Cortex of kidney (tissue), 1 donor: ENCODE measurements at places on chromosomes 4 and X.

- no peak for DNase-seq
These were observed 79.5 kb upstream of the FAM9C start for GRCh38 chrX:13123857-13124345.

- DNase-seq, result no peak
These were observed 24.9 kb downstream of the CLDN34 start for GRCh38 chrX:9992061-9992460.

GRCh38 chr4:180057891-180058671 lies 2185.1 kb upstream of the TENM3 start:
- no peak for DNase-seq

- no peak for DNase-seq
These were observed 129.7 kb upstream of the EDNRA start for GRCh38 chr4:147351083-147351787.

DNA sequence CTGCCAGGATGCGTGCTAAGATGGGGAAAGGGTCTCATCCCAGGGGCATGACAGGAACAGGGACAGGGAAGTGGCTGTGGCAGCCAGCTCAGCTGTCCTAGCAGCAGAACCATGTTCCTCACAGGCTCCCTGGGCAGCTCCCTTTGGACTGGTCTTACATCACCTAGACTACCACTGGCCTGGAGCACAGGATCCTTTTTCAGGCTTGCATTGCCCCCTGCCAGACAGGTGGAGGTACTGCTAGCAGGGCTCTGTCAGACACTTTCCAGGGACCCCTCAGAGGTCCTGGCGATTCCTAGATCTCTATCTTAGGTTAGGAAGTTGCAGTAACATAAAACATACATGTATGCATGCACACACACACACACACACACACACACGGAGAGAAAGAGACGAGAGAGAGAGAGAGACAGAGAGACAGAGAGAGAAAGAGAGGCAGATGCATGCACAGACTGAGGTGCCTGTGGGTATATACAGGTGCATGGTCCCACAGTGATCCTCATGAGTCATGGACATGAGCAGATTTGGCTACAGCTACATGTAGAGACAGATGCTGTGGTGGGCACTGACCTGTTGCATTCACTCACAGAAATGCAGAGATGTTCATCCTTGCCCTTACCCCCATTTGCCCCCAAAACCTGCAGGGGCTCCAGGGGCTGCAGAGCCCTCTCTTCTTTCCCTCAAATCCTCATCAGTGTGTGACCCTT lies 63.6 kb downstream of the STARD8 start:
- DNase-seq, result no peak

GRCh38 chr4:121717680-121718237 lies 21.0 kb upstream of the ANXA5 start:
- no peak for DNase-seq

GRCh38 chrX:97895751-97896150 lies 1012.0 kb downstream of the RPA4 start:
- no peak for DNase-seq

GRCh38 chr4:86054286-86055032 lies 305.4 kb downstream of the MAPK10 start:
- no peak for DNase-seq

DNA sequence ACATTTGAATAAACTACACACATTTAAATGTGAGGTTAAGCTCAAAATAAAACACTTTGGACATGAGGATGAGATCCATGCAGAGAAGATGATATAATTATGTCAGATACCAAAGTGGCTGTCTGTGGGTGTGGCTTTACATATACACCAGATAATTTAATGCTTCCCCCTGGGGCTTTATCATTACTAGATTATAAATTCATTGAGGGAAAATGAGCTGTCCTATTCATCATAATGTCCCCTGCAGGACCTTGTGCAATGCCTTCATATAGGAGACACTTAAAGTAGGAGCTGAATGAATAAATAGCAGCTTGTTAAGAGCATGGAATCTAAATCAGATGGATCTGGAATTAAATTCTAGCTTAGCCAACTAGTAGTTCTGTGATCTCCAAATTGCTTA lies 49.7 kb downstream of the OTC start:
- DNase-seq, result no peak

DNA sequence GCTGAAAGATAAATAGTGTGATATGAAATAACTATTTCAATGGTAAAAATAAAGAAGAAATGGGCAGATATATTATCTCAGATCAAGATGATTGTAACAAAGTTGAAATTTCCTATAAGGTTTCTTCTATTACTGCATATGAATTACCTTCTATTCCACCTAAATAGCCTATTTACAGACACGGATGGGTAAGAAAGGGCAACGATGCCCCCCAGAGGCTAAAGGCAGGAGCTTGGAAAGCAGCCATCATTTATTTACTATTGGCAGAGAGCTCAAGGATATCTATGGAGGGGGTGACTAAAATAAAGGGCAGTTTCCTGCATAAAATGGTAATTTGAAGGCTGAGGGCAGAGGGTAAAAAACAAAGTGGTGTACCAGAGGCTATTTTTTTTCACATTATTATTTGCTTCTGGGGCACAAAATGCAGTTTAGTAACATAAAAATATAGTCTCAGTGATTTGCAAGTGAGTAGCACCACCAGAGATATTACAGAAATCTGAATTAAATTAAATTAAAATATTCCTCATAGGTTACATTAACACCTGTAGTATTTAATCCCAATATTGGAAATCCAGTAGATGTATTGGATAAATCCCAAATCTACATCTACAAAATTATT lies 123.1 kb downstream of the BTC start:
- no peak for DNase-seq

DNA sequence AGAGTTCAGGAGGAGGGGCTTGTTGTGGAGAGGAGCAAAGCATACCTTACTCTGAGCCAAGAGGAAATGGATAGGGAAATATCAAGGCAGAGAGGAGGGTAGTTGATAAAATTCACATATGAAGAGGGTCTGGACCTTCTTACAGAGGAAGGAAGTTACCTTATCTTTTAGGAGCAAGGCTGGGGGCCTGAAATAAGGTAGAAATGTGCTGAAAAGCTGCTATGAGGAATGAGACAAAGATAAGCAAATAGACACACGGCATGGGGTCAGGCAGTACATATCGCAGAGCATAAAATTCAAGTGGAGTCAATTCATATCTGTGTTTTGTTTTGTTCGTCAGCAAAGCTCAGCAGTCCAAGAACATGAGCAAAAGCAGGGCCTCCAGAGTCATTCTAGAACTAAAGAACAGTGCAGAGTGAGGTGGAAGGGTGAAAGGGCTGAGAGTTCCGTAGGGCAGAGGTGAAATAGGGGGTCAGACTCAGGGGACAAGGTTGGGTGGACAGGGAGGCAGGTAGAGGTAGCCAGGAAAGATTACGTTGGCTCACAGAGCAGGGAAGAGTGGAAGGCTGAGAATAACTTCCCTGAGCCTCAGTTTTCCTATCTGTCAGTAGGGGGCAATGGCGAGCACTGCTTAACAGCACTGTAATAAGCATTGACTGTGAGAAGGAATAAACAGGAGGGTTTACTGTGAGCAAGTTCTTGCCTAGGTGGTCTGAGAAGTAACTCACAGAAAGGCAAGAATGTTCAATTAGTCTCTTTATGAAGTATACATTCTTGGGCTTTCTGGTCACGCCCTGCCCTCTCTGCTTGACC lies 9.2 kb downstream of the VSIG4 start:
- DNase-seq, result no peak

- no peak for DNase-seq
These were observed 49.7 kb upstream of the KIAA1210 start for GRCh38 chrX:119177278-119177677.

- DNase-seq, result no peak
These were observed 354.0 kb downstream of the HS3ST1 start for GRCh38 chr4:11074581-11075241.

DNA sequence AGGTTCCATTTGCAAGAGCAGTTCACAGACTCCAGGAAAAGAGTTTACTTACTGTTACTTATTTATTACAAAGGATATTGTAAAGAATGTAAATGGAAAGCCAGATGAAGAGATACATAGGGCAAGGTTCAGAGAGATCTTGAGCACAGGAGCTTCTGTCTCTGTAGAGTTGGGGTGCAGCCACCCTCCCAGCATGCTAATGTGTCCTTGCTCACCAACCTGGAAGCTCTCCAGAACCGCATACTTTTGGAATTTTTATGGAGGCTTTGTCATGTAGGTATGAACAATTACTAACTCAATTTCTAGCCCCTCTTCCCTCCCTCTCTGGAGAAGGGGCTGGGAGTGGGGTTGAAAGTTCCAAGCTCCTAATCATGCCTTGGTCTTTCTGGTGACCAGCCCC lies 857.2 kb downstream of the RPA4 start:
- DNase-seq, result no peak

DNA sequence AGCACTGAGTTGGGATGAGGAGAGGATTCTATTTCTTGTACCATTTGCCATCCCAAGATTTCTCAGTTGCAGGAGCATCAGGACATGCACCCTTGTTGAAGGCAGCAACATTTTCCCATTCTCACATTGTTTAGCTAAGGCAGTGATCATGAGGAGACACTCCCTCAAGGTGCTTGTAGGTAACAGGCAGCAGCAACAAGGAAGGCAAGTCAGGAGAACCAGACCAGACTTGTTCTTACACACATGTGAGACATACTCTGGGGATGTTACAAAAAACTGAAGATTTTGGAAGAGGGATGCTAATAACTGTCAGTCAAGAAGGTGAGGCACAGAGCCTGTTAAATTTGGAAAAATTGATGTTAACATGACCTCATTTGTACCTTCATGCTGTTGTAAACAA lies 15.5 kb upstream of the HPGDS start:
- no peak for DNase-seq

- DNase-seq, result no peak
These were observed 4.0 kb downstream of the C4orf46 start for GRCh38 chr4:158667651-158668198.

DNA sequence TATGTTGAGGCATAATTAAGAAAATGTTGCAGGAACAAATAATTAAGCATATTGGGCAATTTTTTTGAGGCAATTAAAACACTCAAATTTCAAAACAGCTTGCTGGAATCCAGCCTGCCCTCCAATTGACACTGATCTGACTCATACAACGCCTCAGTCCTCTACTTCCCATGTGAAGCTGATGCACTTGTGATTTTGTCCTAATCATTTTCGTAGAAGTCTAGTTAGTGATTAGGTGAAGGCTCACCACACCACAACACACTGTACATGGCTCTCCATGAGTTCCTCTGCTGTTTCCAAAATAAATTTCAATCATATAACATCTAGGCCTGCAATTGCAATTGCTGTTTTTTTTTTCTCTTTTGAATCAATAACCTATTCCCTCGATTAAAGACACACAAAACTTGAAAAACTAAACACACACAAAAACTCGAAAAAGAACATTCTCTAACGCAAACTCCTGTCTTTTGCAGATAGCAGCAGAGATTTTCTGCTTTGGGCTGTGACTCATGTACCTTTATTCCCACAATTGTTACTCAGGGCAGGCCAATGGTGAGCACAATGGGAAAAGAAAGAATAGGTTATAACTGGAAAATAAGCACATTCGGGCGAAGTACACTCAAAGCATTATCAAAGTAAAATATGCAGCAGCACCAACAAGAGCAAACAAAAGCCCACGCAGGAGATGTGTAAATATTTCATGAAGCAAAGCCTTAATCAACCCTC lies 1.7 kb downstream of the GPRIN3 start:
- no peak for DNase-seq

DNA sequence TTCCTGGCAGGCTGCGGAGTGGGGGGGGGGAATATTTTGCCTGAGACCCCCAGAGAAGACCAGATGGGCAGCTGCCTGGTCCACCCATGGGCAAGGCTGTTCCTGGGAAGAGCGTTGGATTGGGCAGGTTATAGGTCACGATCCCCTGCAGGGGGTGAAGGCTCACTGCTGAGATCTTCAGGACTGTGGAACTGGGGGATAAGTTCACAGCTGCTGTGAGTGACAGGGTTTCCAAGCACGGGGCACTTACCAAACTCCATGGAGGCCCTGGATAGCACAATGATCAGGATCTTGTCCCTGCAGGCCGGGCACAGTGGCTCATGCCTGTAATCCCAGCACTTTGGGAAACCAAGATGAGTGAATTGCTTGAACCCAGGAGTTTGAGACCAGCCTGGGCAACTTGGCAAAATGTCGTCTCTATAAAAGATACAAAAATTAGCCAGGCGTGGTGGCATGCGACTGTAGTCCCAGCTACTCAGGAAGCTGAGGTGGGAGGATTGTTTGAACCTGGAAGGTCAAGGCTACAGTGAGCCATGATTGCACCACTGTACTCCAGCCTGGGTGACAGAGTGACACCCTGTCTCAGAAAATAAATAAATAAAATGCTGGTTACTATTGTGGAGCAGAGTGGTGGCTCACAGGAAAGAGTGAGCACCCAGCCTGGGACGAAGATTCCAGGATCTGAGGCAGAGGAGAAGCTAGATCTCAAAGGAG lies 68.0 kb upstream of the HELT start:
- no peak for DNase-seq

DNA sequence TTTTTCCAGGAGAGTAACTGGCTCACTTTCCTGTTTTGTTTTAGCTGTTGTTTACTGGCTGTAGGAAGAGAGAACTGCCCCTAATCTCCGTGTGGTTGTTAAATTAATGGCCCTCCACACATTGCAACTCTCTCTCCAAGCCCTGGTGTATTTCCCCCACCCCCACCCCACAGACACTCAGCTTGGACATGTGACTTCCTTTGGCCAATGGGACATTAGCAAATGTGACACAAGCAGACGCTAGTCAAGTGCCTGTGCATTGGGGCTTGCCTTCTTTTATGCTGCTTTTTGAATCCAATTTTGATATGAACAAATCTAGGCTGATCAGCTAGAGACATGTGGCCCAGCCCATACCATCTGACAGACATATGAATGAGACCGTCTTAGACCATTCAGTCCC lies 59.6 kb upstream of the TAB3 start:
- DNase-seq, result no peak

DNA sequence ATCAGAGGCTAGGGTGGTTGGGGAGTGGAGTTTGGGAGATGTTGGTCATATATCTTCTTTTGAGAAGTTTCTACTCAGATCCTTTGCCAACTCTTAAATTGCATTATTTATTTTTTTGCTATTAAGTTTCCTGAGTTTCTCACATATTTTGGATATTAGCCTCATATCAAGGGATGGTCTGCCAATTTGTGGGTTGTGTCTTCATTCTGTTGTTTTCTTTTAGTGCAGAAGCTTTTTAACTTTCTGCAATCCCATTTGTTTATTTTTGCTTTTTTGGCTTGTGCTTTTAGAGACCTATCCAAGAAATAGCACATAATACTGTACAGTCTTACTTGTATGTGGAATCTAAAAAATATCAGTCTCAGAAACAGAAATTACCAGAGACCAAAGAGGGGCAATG lies 509.2 kb upstream of the HS3ST1 start:
- DNase-seq, result no peak

- DNase-seq, result no peak
These were observed 49.9 kb upstream of the CPEB2 start for GRCh38 chr4:14952352-14952751.

DNA sequence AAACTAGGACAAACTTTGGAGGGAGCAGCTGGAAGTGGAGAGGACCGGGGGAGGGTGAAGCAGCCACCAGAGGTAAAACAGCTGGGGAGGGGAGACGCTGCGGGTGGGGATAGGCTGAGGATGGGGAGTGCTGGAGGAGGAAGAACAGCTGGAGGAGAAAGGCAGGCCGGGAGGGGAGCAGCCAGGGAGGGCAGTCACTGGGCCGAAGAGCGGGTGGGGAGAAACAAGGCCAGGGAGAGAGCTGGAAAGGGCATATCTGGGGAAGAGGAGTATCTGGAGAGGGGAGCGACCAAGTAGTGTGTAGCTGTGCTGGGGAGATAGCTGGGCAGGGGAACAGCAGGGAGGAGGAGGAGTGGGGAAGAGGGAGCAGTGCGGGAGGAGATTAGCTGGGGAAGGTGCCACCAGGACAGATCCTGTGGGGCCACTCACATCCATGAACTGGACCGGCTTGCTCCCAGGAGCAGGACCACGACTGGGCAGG lies 2.7 kb downstream of the SLC38A5 start:
- DNase-seq, result no peak
